Stimulated activated naive B cell treated with anti-CD40 and anti-IgM and Interleukin-4, amounts not matched to agents 10 μg/mL and 1 μg/mL and 100 μg/mL, for 72 hours (primary cell): ENCODE measurements at places on chromosomes 7 and 10.

GRCh38 chr7:45890125-45890901 is 2.0 kb downstream of the IGFBP1 start:
- no peaks in the 10 kb centered on the region for H3K36me3 ChIP-seq
- H3K4me1 ChIP-seq, result peaks cover 4% of the 10 kb centered on the region
- DNase-seq, result no peak
- H3K27ac ChIP-seq, result no peak overlapping the region

GRCh38 chr10:98242823-98243222 is 25.2 kb downstream of the LOXL4 start:
- no peak overlapping the region for H3K4me3 ChIP-seq
- H3K36me3 ChIP-seq, result peaks cover 43% of the 10 kb centered on the region

- H3K4me1 ChIP-seq, result no peaks in the 10 kb centered on the region
- H3K27me3 ChIP-seq, result no peaks in the 10 kb centered on the region
- peaks cover 18% of the 10 kb centered on the region for H3K36me3 ChIP-seq
- H3K27ac ChIP-seq, result no peak overlapping the region
- no peak for DNase-seq
Observed at GRCh38 chr7:11060893-11061292, 87.2 kb downstream of the PHF14 start.

- no peaks in the 10 kb centered on the region for H3K36me3 ChIP-seq
- no peak overlapping the region for H3K4me3 ChIP-seq
- H3K4me1 ChIP-seq, result no peaks in the 10 kb centered on the region
- no peak for DNase-seq
- no peaks in the 10 kb centered on the region for H3K27me3 ChIP-seq
Observed at GRCh38 chr7:111172564-111173257, 81.8 kb downstream of the LRRN3 start.

- no peak overlapping the region for H3K4me3 ChIP-seq
- H3K36me3 ChIP-seq, result no peaks in the 10 kb centered on the region
- no peak overlapping the region for H3K27ac ChIP-seq
- H3K4me1 ChIP-seq, result peaks cover 19% of the 10 kb centered on the region
- no peak for DNase-seq
- peaks cover 38% of the 10 kb centered on the region for H3K27me3 ChIP-seq
Observed at GRCh38 chr10:78991187-78991586, 77.6 kb upstream of the ZMIZ1 start.

- no peak overlapping the region for H3K4me3 ChIP-seq
- no peaks in the 10 kb centered on the region for H3K27me3 ChIP-seq
- H3K27ac ChIP-seq, result no peak overlapping the region
- no peaks in the 10 kb centered on the region for H3K4me1 ChIP-seq
- H3K36me3 ChIP-seq, result peaks cover 17% of the 10 kb centered on the region
Observed at GRCh38 chr7:91112902-91113341, 151.3 kb upstream of the FZD1 start.
